ENCODE measurements at places on chromosomes 2 and 18.

DNA sequence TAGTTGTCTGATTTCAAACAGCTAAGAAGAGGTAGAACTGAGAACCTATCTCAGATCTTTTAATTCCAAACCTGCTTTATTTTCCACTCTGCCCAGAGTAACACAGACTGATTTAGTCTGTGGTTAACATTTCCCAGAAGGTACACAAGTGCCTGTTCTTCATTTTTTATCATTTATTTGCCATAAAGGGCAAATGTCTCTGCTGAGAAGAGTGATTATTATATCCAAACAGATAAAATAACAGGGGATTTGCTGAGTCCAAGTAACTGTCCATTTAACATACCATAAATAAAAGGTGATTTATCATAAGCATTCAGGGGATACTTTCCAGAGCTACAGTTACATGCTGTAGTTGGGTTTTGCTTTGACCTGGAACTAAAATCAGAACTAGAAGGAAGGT lies 617.7 kb downstream of the MBD2 start:
- DNase-seq: no peak

DNA sequence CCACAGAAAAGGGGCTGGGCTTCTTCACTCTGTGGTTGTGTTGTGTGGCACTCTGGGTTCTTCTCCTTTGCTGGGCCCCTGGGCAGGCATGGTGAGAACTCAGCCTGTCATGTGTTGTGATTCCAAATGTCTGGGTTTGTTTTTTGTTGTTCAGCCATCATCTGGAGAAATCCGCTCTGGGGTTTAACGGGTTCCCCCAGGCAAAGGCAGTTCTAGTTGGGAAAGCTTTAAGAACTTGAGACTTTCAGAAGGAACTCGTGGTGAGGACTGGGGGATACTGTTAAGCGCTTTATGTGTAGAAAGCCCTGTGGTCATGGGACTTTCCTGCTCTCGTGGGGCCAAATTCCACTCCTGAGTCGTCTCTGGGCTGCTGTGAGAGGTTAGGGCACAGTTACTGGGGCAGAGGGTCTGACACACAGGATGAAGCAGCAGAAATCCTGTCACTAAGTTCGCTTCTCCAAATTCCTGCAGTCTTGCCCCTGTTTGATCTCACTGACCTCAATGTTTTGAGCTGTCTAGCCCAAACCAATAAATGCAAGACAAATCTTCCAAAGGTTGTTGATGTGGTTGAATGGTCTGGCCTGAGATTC lies 87.7 kb downstream of the RAPGEF4 start:
- DNase-seq: no peak

GRCh38 chr2:59691518-59692190 lies 861.8 kb downstream of the BCL11A start:
- DNase-seq: no peak

GRCh38 chr2:187687585-187687984 lies 133.3 kb upstream of the TFPI start:
- DNase-seq: no peak

GRCh38 chr18:59911600-59911999 lies 11.8 kb downstream of the PMAIP1 start:
- DNase-seq: no peak

DNA sequence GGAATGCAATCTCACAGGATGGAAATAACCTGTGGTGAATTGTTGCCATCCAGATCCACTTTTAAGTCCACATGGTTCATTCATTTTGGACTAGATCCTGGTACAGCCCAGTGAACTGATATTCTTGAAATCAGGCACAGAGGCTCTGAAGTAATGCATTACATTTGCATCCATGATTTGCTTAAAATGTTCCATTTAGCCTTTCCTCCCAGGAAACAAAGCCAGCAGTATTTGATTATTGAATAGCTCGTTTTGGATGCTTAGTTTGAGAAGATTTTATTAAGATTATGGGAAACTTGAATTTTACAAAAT lies 995.8 kb upstream of the CDH2 start:
- DNase-seq: no peak

DNA sequence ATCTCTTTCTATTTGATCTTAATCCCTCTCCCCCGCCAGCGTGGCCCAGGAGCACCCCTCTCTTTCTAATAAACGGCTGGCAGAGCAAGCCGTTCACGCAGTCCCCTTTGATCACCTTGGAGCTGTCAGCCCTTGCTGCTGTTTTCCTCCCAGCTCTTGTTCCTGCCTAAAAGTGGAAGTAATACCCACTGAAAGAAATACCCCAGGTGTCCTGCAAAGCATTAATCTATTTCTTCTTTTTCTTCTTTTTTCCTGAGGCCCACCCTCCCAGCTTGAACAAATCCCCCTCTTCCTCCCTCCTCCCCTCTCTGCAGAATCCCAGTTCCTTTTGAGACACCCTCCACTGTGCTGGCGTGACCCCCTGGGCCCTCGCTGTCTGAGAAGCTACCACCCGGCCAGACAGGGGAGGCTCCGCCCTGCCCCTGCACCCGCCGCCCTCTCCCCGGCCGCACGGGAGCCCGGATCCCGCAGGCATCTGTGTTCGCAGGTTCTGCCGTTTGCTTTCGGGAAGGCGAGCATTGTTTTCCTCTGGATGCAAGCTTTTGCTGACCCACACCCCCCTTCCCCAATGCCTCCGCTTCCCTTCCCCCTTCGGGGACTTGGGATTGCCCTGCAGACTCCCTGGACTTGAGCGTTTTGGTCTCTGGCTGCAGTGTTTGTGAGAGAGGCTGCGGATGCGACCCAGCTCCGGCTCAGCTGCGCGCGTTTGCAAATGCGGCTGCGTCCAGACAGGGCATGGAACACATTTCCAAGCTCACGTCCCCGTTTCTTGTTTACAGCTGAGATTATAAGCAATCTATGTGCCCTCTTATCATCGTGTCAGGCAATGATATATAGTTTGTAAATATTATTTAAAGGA lies 631.5 kb downstream of the NYAP2 start:
- DNase-seq: no peak

- no peak for DNase-seq
These were observed 96.3 kb upstream of the ASB18 start for GRCh38 chr2:236360496-236360895.

GRCh38 chr2:120606280-120606679 lies 129.4 kb upstream of the GLI2 start:
- no peak for DNase-seq

All from coronary artery (tissue), 2 donors.